Chondrocyte (in vitro differentiated cells): ENCODE measurements at places on chromosomes 11 and 22. TPM values are rescaled to one million over a fixed set of nuclear protein-coding genes. Genes with fewer than 3 reads are reported as not detected.
A peak's percentile ranks its signal among the peaks of the same experiment; 100 is the strongest.

DNA sequence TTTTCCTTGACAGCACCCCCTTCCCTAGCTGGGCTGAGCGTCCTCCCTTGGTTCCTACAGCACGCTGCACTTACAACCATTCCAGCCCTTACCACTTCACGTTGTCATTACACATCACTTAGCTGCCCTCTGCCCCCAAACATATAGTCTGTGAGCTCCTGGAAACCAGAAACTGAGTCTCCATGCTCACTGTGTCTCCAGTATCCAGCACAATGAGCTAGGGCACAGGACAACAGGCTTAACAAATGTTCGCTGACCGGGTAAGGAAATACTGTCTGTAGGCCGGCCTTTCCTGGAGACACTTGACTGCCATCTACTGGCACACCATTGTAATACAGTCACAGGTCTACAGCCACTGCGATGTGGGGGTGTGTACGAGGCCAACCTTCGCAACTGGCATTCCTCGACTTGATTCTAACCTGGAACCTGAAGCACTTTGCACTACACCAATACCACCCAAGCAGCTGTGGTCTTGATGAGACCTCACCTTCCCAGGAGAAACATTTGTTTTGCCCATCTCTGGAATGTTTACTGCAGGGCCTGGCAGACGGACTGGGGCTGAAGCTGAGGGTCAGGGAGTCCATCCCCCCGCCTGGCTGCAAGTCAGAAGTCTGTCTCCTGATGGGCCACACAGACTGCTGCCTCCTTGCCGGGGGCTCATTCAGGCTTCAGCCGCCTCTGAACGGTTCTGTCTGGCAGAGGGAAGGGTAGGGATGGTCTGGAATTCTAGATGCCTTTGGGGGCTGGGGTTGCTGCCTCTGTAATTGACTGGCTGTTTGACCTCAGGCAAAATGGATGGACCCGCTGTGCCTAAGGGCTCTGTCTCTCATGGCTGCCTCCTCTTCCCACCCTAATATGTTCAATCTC lies 72.0 kb downstream of the SYN3 start:
- H3K36me3 ChIP-seq: no peaks in the 10 kb centered on the region
- no peak overlapping the region for H3K27ac ChIP-seq
- no peak for DNase-seq
- H3K27me3 ChIP-seq: peaks cover 13% of the 10 kb centered on the region
- H3K4me1 ChIP-seq: peaks cover 11% of the 10 kb centered on the region

GRCh38 chr11:116144387-116144958 lies 628.3 kb downstream of the BUD13 start:
- H3K4me1 ChIP-seq: no peaks in the 10 kb centered on the region
- no peak overlapping the region for H3K27ac ChIP-seq
- H3K4me3 ChIP-seq: no peak overlapping the region
- peaks cover 37% of the 10 kb centered on the region for H3K27me3 ChIP-seq

DNA sequence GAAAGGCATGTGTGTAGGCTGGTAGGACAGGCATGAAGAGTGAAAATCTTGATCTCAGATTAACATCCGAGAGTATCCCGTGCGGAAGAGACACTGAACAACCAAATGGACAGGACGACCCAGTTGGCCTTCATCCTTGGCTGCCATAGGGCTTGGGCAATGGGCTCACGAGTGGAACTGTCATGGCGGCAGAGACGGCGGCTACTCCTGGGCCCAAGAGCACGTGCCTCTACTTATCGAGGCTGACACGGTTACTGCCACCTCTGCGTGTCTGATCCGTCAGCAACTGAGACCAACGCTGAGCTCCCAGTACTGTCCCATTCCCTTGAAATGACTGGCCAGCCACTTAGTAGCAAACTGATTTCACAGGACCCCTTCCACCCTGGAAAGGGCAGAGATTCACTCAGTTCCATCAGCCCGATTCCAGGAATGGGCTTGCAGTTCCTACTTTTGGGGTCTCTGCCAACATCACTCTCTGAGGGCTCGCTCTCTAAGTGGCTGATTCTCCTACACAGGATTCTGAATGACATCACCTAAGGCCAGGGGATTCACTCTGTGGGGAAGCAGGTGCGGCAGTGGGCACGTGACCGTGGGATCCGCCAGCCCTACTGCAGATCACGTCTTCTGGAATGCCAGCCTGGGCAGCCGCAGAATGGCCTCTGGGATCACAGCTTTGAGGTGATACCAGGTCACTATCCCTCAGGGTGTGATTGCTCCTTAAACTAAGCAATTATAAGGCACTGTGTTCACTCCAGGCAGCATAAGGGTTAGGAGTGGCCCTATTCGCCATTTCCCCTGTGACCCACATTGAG lies 97.8 kb downstream of the RPS6KA4 start:
- no peaks in the 10 kb centered on the region for H3K36me3 ChIP-seq
- H3K27ac ChIP-seq: no peak overlapping the region
- DNase-seq: no peak
- peaks cover 6% of the 10 kb centered on the region for H3K27me3 ChIP-seq
- no peak overlapping the region for H3K4me3 ChIP-seq
- H3K4me1 ChIP-seq: peaks cover 6% of the 10 kb centered on the region

GRCh38 chr11:69211920-69212797 lies 56.4 kb downstream of the SMIM38 start:
- peaks cover 3% of the 10 kb centered on the region for H3K4me1 ChIP-seq
- DNase-seq: no peak
- H3K27me3 ChIP-seq: peaks cover 15% of the 10 kb centered on the region
- H3K4me3 ChIP-seq: no peak overlapping the region

SYT12 gene
- 7.2 to 15.3 TPM (median 7.2 TPM) in 3 replicates for total RNA-seq

DNA sequence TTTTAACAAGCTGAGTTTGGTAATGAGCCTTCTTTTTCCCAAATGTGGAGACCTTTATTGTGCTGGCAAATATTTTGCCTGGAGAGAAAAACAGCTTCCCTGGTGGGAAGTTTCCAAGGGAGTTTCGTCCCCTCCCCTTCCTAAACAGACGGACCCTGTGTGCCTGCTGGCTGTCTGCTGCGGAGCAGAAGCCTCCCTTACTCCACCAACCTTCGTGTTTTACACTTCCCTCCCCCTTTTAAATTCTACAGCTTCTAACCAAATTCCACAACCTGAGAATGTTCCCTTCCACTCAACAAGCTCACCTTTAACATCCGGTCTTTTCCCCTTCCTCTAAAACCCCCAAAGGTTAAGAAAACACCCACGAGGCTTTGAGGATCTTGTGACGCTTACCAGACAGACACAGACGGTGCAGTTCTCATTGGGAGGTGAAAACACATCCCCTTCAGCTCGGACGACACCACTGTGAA lies 17.1 kb downstream of the VWCE start:
- no peak for DNase-seq
- no peak overlapping the region for H3K27ac ChIP-seq
- no peak overlapping the region for H3K4me3 ChIP-seq

BTBD18 gene
- total RNA-seq: not detected in 3 replicates

DNA sequence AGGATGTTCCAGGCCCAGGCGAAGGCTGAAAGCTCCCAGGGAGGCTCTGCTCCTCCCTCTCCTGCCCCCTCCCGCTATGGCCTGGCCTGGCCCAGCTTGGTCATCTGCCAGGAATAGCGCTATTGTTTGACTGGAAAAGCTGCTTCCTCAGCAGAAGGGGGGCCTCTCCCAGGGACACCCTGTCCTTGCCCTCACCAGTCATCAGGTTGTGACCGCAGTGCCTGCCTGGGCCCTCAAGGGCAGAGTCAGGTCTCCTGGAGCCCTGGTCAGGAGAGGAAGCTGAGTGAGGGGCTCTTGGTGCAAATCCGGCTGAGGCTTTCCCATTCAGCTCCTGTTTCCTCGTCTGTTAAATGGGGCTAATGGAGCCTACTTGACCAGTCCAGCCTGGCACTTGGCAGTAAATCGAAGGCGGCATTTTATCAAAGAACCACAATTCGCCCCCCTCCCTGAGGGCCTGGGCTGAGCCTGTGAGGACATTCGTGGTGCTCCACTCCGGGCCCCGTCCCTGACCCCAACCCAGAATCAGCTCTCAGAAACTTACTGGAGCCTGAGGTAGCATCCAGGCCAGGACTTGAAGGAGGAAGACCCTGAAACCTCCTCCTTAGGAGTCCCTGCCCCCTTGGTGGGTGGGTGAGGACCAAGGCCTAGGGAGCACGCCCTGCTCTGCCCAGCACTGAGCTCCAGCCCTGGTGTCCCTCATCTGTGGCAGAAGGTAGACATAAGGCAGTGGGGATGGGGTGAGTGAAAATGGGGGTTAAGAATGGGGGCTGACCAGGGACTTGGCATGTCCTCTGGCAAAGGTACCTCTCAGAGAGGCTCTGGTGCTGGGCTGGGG lies 2.0 kb upstream of the CASTOR1 start:
- no peak for DNase-seq
- peak overlapping the region; percentile 88 for H3K27ac ChIP-seq
- H3K4me1 ChIP-seq: peaks cover 31% of the 10 kb centered on the region
- H3K36me3 ChIP-seq: peaks cover 15% of the 10 kb centered on the region
- H3K27me3 ChIP-seq: no peaks in the 10 kb centered on the region
- H3K4me3 ChIP-seq: no peak overlapping the region

SLC5A4 gene
- total RNA-seq: not detected in 3 replicates

MFRP gene
- not detected in 3 replicates for total RNA-seq

DNA sequence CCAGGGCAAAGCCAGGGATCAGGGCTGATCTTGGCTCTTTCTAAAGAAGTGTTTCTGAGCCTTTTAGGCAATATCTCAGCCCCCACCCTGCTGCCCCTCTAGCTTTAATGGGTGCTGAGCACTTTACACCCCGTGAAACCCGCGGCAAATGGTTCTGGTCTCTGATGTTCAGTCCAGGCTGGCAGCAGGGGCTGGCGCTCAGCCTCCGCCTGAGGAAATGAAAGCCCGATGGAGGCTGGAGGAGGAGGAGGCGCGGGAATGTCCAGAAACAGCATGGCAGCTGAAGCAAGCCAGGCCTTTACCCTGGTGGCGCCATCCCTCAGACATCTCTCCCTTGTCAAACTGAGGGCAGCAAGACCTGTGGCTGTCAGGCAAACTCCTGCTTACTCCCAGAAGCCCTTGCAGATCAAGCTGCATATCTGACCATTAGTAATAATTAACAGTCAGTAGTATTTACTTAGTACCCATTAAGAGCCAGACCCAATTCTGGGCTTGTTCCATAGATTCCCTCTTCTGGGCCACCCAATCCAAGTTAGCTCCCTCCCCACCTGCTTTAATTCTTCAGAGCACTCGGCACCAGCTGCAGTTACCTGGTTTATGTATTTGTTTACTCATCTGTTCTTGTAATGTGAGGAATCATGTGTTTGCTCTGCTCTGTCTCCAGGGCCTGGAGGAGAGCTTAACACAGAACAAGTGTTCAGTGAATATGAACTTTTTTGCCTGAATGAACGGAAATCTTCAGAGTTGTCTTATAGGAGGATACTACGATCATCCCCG lies 15.0 kb upstream of the ALX4 start:
- H3K4me1 ChIP-seq: peaks cover 16% of the 10 kb centered on the region
- no peak overlapping the region for H3K27ac ChIP-seq
- H3K4me3 ChIP-seq: no peak overlapping the region

- H3K4me3 ChIP-seq: peak overlapping the region; percentile 89
- peak overlapping the region; percentile 49 for H3K27ac ChIP-seq
- peaks cover 14% of the 10 kb centered on the region for H3K27me3 ChIP-seq
These were observed 492 bp upstream of the LUZP2 start for GRCh38 chr11:24496386-24496735.

SLC35E4 gene
- total RNA-seq: 5.3 to 7.9 TPM (median 7.6 TPM) in 3 replicates

GRCh38 chr11:126547691-126548090 lies 192.2 kb downstream of the ST3GAL4 start:
- H3K36me3 ChIP-seq: no peaks in the 10 kb centered on the region
- peaks cover 5% of the 10 kb centered on the region for H3K27me3 ChIP-seq
- H3K4me1 ChIP-seq: peaks cover 7% of the 10 kb centered on the region
- no peak overlapping the region for H3K27ac ChIP-seq
